ENCODE measurements at places on chromosomes 12 and 14.

GRCh38 chr12:103677341-103677740 lies 90.3 kb downstream of the STAB2 start:
- no peak for DNase-seq

- peak; percentile 55 for DNase-seq
Observed at GRCh38 chr14:100822532-100823296, 3.2 kb upstream of the MEG3 start.

GRCh38 chr14:94569381-94570001 lies 8.2 kb downstream of the SERPINA4 start:
- DNase-seq = no peak

- DNase-seq = no peak
Observed at GRCh38 chr14:58762629-58763028, 124.9 kb downstream of the DACT1 start.

- no peak for DNase-seq
Observed at GRCh38 chr12:4197922-4198763, 75.4 kb upstream of the CCND2 start.

DNA sequence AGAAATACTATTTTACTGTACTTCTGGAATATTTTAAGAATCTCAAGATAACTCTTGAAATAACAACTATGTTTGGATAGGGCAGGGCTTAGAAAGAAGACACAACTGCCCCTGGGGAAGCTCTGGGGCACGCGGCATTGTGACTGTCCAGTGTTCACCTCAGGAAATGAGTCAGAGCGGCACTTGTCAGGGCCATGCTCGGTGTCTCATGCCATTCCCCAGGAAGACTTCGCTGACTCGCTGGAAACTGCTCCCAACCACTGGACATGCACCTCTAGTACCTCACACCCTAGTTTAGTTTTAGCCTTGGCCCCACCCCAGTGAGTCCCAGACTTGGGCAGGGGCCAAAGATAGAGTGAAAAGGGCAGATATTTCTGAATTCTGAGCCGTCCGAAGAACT lies 192.0 kb downstream of the TTC7B start:
- no peak for DNase-seq

- no peak for DNase-seq
Observed at GRCh38 chr12:104788840-104789271, 169.2 kb downstream of the SLC41A2 start.

- no peak for DNase-seq
Observed at GRCh38 chr14:75411214-75411540, 16.6 kb upstream of the JDP2 start.

Data from NCI-H1694 treated with DMSO at 0.1 percent for 48 hours (cell line).